ENCODE measurements at places on chromosomes 5 and 9. TPM values are rescaled to one million over a fixed set of nuclear protein-coding genes. Genes with fewer than 3 reads are reported as not detected.

The SLC46A2 gene
- 0.54 TPM for polyA plus RNA-seq

The ENTREP1 gene
- polyA plus RNA-seq: 110 TPM

The NPDC1 gene
- 245 TPM for polyA plus RNA-seq

The GCNT4 gene
- polyA plus RNA-seq: 0.66 TPM

Measured in spinal cord (tissue), 10 donors.